ENCODE measurements at places on chromosomes 2 and 18. TPM values are rescaled to one million over a fixed set of nuclear protein-coding genes. Genes with fewer than 3 reads are reported as not detected.

The CDH2 gene
- 22.8 TPM for total RNA-seq

The GCG gene
- not detected for total RNA-seq

The ACTG2 gene
- 134 TPM for total RNA-seq

The CNTNAP5 gene
- not detected for total RNA-seq

The SERPINB3 gene
- total RNA-seq, result 0.21 TPM

The CCDC141 gene
- 2.0 TPM for total RNA-seq

The LYPD1 gene
- not detected for total RNA-seq

The IL36G gene
- total RNA-seq, result not detected

The CNGA3 gene
- not detected for total RNA-seq

The GALNT13 gene
- total RNA-seq, result not detected

The MRPL33 gene
- total RNA-seq, result 3.4 TPM

The KRCC1 gene
- total RNA-seq, result 3.1 TPM

The TMEFF2 gene
- total RNA-seq, result not detected

The EHD3 gene
- total RNA-seq, result 22.5 TPM

The VWC2L gene
- total RNA-seq, result not detected

The PLB1 gene
- 9.7 TPM for total RNA-seq

The KCNJ13 gene
- not detected for total RNA-seq

The EPB41L3 gene
- total RNA-seq, result 90.9 TPM

The NIFK gene
- 31.9 TPM for total RNA-seq

The DUSP19 gene
- total RNA-seq, result 1.3 TPM

The ZAP70 gene
- total RNA-seq, result 2.7 TPM

The CCDC85A gene
- 15.0 TPM for total RNA-seq

The SNTG2 gene
- total RNA-seq, result 9.9 TPM

All from ascending aorta (tissue), 2 donors.